Skin of body (tissue), 3 donors: ENCODE measurements at places on chromosomes 1 and 21. TPM values are rescaled to one million over a fixed set of nuclear protein-coding genes. Genes with fewer than 3 reads are reported as not detected.

The C1orf94 gene
- 0.10 TPM for total RNA-seq

GRCh38 chr1:165678509-165678908 lies 19.9 kb downstream of the ALDH9A1 start:
- no peak for DNase-seq

The PIGR gene
- total RNA-seq, result not detected

DNA sequence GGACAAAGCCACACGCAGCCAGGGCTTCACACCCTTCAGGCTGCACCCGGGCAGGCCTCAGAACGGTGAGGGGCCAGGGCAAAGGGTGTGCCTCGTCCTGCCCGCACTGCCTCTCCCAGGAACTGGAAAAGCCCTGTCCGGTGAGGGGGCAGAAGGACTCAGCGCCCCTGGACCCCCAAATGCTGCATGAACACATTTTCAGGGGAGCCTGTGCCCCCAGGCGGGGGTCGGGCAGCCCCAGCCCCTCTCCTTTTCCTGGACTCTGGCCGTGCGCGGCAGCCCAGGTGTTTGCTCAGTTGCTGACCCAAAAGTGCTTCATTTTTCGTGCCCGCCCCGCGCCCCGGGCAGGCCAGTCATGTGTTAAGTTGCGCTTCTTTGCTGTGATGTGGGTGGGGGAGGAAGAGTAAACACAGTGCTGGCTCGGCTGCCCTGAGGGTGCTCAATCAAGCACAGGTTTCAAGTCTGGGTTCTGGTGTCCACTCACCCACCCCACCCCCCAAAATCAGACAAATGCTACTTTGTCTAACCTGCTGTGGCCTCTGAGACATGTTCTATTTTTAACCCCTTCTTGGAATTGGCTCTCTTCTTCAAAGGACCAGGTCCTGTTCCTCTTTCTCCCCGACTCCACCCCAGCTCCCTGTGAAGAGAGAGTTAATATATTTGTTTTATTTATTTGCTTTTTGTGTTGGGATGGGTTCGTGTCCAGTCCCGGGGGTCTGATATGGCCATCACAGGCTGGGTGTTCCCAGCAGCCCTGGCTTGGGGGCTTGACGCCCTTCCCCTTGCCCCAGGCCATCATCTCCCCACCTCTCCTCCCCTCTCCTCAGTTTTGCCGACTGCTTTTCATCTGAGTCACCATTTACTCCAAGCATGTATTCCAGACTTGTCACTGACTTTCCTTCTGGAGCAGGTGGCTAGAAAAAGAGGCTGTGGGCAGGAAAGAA lies 8.1 kb downstream of the PSRC1 start:
- peak; percentile 20 for DNase-seq

DNA sequence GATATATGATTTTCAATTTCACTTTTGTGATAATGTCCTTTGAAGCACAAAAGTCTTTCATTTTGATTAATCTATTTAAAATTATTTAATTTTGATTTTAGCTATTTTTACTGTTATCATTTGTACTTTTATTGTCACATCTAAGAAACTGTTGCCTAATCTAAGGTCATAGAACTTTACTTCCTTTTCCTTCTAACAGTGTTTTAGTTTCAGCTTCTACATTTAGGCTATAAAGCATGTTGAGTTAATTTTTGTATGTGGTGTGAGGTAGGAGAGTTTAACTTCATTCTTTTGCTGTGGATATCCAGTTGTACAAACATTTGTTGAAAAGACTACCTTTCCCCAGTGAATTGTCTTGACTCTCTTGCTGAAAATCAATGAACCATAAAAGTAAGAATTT lies 204.5 kb downstream of the TM2D1 start:
- no peak for DNase-seq

GRCh38 chr1:222310836-222311235 lies 237.1 kb downstream of the HHIPL2 start:
- DNase-seq, result peak; percentile 58

DNA sequence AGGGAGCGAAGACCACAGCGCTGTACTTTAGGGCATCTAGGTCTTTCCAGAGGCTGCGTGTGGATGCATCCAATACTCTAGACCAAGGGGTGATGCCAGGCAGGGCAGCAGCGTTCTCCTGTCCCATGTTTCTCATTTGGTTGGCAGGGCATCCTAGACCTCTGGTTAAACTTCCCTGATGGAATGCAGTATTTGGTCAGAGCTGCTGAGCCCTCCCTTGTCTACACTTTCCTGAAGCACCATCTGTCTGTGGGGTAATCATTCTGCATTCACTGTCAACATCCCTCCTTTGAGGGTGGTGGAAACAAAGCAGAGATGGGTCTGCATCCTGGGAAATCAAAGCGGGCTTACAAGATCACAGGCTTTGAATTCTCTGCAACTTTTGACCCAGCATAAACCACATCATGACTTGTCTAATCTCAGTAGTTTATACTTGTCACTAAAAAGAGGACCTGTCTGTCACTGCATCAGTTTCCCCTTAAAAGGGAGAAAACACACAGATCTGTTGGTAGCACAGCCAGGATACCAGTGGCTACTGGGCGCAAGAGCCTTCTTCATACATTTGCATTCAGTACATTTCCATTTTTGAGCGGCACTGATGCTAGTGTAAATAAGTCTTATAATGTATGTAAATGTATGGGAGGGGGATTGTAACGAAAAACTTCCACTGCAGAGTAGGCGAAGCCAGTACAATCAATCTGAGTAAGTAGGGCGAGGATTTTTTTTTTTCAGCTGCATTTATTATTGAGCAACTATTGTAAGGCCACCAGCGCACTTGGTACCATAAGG lies 106.3 kb downstream of the GALNT2 start:
- no peak for DNase-seq

The SPRR1B gene
- 22.3 TPM for total RNA-seq

DNA sequence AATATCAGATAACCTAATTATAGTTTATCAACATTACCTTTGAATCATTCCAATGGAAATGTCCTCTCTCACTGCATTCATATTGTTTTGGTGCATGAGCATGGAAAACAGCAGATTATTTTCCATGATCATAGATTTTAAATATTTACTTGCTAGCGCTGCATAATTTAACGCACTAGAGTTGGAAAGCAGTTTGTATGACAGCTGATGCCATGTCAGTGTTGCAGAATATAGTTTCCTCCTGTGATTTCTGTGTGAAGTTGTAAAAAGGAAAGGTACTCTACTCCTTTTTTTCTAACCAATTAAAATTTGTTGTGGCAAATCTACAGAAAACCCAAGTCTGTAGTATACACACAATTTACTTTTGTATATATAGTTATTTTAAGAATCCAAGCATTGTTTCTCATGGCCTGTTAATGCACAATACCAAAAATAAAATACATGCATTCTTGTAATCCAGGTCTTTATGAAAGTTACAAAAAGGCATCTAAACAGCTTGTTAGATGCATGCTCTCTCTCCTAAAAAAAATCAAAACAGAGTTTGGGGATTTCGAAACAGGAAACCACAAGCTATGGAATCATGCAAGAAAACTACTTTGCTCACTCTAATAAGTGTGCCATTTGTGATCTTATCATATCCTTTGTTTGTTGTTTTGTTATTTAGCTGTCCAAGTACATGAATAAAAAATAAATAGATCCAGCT lies 1.9 kb upstream of the ATG4C start:
- DNase-seq, result no peak

DNA sequence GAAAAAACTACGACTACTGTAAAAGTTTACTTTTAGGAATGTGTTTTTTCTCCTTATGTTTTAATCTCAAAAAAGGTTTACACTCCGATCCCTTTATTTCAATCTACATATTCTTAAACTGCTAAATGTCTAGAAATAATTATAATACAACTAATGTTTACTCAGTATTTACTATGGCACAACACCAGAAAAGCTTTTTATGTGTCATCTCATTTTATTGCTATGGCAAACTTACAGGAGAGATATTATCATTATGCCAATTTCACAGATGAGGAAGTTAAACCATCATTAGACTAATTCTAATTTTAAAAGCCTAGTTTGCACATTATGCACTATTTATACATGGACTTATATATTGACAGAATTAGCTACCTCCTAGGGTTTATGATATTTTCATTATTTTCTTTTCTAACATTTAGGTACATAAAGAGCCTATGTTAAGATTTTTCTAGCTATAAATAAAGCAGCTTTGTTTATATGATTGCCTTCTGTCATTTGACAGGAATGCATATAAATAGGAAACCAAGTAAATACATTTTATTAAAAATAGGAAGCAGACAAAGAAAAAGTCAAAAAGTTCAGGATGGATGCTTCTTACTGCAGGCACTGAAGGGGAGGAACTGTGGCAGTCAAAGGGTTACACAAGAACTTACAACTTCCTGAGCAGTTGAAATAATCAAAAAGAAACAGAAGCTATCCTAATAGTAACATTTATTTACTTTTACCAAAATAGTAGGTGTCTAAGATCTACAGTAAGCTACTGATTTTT lies 442.4 kb downstream of the LTN1 start:
- DNase-seq, result no peak

The S100A4 gene
- 102 TPM for total RNA-seq

GRCh38 chr1:170556917-170557316 lies 25.0 kb downstream of the GORAB start:
- DNase-seq, result peak; percentile 89

The LY9 gene
- 0.89 TPM for total RNA-seq

GRCh38 chr21:38702196-38702595 lies 103.5 kb upstream of the ETS2 start:
- no peak for DNase-seq

- no peak for DNase-seq
Measured at GRCh38 chr1:59705466-59706302, 109.1 kb upstream of the HOOK1 start.

The ADGRL4 gene
- total RNA-seq, result 17.8 TPM

The EPHA10 gene
- 0.49 TPM for total RNA-seq

DNA sequence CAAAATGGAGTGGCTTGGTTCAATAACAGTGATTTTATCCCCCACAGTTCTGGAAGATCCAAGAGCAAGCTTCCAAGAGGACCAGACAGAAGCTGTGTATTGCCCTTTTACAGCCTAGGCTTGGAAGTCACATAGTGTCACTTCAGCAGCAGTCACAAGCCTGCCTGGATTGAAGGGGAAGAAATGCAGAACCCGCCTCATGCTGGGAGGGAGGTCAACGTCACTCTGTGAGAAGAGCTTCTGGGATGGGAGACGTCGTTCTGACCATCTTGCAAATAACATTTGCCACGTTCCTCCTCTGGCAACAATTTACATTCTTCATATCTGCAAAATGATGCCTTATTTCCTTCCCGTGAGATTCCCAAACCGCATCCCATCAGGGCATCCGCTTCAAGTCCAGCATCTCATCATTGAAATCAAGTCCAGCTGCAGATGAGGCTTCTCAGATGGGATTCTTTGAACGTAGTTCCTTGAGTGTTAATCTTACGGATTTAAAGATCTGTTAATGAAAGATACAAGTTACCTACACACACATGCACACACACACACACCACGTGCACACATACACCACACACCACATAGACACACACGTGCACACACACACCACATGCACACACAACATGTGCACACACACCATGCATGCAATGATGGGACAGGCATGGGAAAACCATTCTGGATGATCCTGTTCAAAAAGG lies 23.9 kb upstream of the KIF1B start:
- peak; percentile 85 for DNase-seq

The DNAJB4 gene
- 55.7 TPM for total RNA-seq

DNA sequence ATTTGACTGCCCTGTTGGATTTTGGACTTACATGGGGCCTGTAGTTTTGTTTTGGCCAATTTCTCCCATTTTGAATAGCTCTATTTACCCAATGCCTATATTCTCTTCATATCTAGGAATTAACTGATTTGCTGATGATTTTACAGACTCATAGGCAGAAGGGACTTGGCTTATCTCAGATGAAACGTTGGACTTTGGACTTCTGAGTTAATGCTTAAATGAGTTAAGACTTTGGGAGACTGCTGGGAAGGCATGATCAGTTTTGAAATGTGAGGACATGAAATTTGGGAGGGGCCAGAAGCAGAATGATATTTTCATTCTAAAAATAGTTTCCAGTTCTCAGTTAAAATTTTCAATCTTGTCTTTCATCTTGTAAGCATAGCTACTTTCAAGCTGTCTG lies 222.3 kb downstream of the COP1 start:
- DNase-seq, result no peak

The CSMD2 gene
- 2.4 TPM for total RNA-seq

GRCh38 chr1:210087058-210087457 lies 145.5 kb upstream of the SERTAD4 start:
- no peak for DNase-seq

DNA sequence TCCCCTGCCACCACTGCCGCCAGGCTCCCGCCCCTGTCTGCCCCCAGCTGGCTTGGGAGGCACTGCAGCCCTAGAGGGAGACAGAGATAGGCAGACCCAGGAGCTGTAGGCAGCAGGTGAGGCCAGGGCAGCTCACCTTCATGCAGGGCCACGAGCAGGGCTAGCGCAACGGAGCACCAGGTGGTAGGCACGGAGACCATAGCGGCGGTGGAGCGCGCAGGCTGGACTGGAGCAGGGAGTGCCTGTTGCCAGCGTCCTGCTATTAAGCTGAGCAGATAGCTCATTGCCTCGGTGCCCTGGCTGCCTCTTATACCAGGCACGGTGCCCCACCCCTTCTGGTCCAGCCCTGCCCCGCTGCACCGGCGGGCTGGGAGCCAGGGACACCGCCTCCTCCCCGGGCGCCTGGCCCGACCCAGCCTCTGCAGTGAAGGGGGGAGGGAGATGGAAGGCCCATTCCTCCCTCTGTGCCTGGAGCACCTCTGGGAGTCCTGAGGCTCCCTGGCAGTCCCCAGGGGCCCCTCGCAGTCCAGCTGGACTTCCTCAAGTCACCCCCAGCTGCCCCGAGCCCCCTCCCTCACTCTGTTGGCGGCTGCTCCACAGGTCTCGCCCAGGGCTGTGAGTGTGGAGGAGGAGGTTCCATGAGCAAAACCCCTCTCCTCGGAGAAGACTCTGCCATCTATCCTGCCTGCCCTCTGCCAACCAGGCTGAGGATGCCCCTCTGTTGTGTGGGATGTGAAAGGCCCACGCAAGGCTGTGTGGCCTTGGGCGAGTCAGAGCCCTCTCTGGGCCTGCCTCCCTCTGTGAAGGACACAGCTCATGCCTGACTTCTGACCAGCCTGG lies at the start of gene EDN2:
Gene EDN2 (minus strand): TSS at position 282 of the 840 bp plus-strand sequence. CDS start 82 bp downstream, at position 200.
- DNase-seq, result no peak

DNA sequence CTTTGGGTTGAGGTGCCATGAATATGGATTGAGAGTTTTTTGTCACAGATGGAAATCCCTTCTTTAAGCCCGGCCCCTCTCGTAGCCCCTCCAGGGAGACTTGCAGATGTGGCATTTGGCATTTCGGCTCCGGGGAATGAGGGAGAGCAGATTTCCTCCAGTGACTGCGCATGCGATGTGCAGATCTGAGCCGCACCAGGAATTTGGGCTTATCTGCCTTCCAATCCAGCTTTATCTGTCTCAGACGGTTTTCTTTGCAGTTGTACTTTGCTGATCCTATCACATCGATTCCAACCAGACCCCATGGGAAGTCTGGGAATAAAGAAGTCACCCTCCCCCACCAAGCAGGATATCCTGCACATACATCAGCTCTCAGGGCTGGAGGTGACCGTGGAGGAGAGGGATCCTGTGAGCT lies 11.7 kb downstream of the KIF26B start:
- peak; percentile 89 for DNase-seq
